Stimulated activated CD8-positive, alpha-beta memory T cell treated with anti-CD3 and anti-CD28 coated beads, Interleukin-7, amount 100 ng/mL, for 1 hour (primary cell): ENCODE measurements at places on chromosomes 11 and 22.

DNA sequence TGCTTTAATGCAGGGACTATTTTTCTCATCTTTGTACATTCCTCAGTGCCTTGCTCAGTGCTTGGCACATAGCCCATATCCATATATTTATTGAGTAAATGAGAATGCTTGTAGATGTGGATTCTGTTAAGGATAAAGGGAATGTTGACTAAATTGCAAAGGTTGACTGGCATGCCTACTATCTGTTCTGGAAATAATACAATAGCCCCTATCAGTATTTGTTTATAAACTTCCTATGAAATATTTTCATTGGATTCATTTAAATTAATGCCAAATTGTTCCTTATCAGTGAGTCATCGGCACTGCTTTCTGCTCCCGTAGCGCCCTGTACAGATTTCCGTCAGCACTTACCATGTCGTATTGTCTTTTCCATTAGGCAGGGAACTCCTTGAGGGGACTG, 8.0 kb downstream of the RNF121 start:
- DNase-seq = no peak

DNA sequence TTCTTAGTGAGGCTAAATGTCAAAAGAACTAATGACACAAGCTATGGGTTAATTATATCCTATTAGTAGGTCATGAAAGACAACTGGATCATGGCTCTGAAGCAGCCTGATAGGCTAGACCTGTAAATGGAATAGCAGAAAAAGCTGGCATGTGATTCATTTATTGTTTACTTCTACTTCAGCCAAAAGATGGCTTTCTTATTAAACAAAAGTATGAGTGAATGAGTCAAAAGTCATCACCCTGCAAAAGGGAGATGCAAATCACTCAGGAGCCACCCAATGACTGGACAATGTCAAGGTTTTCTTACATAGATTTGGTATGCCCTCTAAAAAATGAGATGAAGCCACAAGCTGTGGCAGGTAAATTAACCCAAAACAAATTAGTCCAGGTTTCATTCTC, 138.0 kb downstream of the TRPC6 start:
- no peak for DNase-seq

GRCh38 chr11:78228467-78228866, 39.7 kb downstream of the USP35 start:
- no peak for DNase-seq

DNA sequence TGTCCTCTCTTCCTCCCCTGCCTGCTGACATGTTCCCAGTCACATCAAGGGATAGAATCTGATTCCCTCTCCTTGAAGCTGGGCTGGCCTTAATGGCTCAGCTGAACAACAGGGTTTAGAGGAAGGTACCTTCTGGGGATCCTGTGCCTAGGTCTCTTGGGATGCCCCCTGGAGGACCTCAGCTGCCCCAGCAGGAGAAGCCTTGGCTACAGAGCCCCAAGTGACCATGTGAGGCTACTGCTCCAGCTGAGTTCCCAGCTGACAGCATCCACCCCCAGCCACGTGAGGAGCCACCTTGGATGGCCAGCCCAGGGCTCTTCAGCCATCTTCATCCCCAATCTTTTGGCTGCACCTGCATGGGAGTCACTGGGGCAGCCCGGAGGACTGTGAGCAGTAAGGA, 1499.3 kb downstream of the TBC1D22A start:
- DNase-seq = no peak

GRCh38 chr11:129119036-129119435, 73.1 kb downstream of the ARHGAP32 start:
- no peak for DNase-seq

DNA sequence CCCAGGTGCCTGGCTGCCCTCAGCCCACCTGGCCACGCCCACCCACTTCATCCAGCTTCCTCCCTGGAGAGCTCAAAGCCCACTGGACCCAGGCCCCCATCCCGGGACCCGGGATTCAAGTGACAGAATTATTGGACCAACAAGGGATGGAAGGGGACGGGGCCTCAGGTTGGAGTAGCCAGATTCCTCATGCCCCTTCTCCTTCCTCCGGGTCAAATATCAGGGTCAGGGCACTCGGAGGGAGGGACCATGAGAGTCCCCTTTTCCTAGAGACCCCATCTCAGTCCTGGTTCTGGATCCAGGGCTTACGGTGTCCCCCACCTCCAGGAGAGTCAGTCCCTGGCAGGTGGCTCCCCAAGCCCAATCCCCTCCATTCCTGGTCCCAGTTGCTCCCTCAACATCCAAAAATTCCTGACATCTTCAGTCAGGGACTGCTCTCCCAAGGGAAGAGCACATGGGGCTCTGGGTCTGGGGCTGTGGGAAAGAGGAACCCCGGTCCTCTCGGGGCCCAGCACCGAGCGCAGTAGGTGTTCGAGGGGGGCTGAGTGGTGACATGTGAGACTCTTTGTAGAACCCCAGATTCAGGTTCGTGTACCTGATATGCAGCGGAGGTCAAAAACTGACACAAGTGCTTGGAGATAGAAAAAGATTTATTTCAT, 37.7 kb downstream of the IGLL5 start:
- no peak for DNase-seq

DNA sequence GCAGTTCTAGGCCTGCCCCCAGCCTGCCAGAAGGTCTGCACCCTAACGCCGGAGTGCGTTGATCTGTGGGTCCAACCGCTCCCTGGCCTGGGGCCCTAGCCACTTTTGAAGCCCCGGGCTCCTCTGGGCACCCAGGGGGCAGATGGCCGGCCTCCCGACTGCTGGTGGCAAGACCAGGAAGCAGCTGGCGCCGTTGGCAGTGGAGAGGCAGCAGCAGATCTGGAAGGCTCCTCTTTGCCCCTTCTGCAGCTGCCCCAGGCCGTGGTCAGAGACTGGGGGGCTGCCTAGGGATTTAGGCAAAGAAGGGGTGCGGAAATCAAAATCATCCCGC, 445 bp upstream of the VWCE start:
- DNase-seq = no peak
